ENCODE measurements at places on chromosomes 6 and 20.
A peak's percentile ranks its signal among the peaks of the same experiment; 100 is the strongest.

GRCh38 chr20:22768266-22769178, 184.2 kb upstream of the FOXA2 start:
- DNase-seq, result no peak

DNA sequence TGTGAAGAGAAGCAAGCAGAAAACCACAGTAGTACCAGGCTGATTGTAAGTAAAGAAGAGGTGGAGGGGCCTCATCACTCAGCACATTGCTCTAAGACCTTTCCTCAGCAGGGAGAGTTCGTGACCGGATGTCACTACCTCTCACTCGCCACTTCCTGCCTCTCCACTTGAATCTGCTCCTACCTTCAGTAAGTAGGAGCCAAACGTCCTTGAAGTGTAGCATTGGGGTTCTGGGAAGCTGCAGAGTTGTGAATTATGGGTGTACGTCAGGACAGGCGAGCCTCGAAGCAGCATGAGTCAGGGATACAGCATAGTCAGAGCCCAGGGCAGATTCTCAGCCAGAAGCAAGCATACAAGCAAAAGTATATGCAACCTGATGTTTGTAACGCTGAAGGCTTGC, 224.9 kb downstream of the PHACTR1 start:
- no peak for DNase-seq

- DNase-seq, result no peak
Measured at GRCh38 chr6:167801263-167801662, 25.4 kb upstream of the AFDN start.

DNA sequence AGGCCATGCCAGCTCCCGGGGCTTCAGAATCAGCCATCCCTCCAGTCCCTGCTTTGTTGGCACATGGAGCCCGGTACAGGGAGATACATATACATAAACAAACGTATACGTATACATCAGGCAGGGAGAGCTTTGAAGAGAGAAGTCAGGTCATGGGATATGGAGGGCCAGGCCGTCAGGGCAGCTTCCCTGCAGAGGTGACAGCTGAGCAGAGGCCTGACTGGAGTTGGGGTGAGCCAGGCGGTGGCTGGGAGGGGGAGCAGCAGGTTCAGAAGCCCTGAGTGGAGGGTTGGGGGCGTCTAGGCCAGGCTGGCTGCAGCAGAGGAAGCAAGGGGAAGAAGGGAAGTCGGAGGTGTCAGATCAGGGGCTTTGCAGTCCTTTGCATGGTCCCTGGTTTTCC, 61.7 kb downstream of the STK35 start:
- DNase-seq, result no peak

DNA sequence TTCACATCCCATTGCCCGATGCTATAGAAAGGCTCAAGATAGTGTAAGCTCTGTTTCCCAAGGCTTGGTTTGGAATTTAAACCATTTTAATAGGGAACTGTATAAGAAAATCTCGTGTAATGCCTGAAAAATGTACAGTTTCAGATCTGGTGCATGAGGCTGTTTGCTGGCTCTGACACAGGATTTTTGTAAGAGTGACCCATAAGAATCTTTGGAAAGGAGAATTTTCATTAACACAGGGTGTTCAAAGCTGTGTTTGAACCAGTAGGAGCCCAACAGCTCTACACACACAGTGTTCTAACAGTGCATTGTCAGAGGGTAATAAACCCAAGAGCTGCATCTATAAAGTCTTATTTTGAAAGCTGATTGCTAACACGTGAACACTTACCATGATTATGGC, 293.5 kb downstream of the PRL start:
- no peak for DNase-seq

DNA sequence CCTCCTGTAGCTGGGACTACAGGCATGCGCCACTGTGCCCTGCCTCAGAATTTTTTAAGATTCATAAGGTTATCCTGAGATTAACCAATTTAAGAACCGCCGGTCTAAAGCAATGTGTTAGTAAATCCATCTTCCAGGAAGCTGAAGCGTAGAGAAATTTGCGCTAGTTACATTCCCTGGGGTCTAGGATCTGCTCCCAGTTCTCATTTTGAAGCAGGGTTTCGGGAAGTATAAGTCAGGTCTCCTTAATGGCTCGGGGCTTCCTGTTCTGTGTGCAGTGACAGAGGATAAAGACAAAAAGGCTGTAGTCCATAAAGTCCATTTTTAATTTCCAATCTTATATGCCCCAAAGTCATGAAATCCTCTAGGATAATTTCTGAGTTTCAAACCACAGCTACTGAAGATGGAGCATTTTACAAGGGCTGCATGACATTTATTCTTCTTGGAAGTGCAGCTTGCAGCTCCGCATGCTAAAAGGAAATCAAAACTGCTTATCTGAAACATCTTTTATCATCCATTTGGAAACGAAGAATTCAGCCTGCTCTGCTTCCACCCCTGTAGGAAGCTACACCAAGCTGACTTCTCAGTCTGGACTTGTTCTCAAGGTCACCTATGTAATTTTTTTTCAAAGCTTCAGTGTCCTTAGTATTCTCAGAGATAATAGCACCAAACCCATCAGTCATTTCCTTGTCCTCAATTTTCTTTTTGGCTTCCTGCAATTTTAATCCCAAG, 326.1 kb downstream of the PRL start:
- no peak for DNase-seq

- peak; percentile 97 for DNase-seq
Measured at GRCh38 chr6:64000818-64001491, 365.4 kb downstream of the PHF3 start.

DNA sequence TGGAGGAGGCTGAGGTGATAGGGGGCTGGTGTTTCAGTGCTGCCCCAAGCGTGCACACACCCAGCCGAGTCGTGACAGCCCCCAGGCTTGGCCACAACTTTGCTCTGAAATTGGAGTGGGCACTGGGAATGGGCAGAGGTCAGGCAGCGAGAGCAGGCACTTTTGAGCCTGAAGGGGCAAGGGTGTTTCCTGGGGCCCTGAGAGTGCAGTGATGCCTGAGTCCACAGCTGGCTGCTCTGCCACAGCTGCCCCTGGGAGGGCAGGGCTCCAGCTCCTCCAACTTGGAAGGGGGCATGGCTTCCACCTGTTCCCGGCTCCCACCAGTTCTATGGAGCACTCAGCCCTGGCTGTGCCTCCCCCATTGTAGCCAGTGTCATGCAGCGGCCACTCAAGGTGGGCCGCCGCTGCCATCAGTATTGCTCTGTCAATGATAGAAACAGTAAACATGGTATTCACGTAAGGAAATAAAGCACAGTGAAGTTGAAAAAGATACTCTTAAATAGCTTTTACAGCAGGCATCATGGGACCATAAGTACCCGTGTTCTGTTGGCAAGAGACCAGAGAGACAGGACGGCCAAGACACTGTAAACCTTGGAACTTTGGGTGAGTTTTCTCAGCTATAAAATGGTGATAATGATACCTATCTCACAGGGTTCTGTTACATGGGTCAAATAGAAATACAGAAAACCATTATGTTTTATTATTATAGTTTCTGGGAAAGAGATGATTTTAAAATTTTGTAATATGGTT, 108.9 kb downstream of the THEMIS start:
- no peak for DNase-seq

DNA sequence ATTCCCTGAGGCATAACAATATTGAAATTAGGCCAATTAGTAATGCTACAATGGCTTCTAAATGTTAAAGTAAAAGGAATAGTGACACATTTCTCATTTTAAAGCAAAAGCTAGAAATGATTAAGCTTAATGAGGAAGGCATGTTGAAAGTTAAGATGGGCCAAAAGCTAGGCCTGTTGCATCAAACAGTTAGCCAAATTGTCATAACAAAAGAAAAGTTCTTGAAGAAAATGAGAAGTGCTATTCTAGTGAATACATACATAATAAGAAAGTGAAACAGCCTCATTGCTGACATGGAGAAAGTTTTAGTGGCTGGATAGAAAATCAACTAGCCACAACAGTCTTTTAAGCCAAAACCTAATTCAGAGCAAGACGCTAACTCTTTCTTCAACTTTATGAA, 12.9 kb downstream of the OR2A4 start:
- DNase-seq, result no peak

GRCh38 chr6:140079328-140079727, 704.9 kb upstream of the CITED2 start:
- DNase-seq, result no peak

- no peak for DNase-seq
Measured at GRCh38 chr6:32689531-32690501, 23.4 kb upstream of the HLA-DQB1 start.

DNA sequence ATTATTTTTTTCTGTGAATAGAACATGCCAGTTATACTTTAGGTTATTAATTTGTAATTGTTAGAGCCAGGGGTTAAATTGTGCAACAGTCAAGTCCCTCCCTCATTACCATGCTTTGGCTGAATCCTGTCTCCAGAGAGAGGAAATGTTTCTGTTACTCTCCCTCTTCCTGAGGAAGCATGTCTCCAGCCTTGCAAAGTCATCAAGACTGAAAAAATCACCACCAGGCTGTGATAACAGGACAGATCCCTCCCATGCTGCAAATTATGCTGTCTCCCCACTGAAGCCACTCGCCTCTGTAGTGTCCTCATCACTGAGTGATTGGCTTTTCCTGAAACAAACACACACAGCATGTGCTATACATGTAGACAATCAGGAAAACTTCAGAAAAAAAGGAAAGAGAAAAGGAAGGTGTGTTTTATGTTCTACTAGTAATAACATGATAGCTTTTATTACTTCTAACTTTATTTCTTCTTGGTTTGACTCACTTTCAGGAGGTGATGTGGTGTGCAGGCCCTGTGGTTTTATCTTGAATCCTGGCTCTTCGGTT, 290.0 kb upstream of the JAG1 start:
- no peak for DNase-seq

GRCh38 chr6:109867970-109868358, 110.1 kb upstream of the GPR6 start:
- no peak for DNase-seq

GRCh38 chr20:13318871-13319521, 97.9 kb downstream of the ISM1 start:
- DNase-seq, result no peak

DNA sequence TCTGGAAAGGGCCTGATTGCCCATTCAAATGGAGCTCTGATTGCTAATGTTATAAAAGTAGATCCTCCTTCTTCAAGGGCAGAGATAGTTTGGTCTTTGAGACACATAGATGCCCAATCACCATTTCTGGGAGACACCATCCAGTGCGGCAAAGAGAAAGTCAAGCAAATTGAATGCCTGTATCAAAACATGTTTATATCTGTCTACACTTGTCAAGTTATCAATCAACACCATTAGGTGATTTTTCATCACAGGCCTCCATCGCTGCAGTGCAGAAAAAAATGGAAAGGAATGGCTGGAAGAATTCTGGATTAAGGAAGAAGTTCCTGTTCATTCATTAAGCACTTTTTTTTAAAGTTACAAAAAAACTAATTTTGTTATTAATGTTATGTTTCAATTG, 54.8 kb upstream of the ZFP64 start:
- DNase-seq, result no peak

- DNase-seq, result no peak
Measured at GRCh38 chr20:16501301-16501700, 71.9 kb downstream of the KIF16B start.

DNA sequence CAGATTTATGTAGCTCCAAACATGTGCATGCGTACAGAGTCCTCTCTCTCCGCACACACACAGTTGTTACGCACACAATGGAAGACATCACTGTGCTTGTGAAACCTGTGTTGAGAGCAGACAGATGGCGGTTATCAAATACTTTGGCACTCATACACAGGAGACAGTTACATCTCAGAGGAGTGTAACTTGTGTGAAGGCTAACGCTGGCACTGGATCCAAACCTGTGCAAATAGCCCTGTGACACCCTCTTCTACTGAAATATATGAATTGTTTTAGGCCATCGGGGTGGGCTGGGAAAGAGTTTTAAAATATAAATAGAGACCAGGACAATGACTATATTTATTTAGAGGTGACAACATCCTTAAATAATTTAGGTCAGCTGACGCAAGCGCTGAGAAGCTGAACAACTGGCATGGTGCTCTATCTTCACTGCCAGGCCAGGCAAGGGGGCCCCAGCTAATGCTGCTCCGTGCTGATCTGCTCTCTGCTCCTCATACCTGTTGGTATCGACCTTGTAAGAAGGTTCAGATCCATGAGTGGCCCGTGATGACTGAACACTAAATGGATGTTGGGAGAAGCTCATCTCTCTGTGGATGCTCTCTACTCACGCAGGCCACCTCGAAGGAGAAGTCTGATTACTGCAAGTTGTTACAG, 69.4 kb downstream of the FOXC1 start:
- peak; percentile 80 for DNase-seq

DNA sequence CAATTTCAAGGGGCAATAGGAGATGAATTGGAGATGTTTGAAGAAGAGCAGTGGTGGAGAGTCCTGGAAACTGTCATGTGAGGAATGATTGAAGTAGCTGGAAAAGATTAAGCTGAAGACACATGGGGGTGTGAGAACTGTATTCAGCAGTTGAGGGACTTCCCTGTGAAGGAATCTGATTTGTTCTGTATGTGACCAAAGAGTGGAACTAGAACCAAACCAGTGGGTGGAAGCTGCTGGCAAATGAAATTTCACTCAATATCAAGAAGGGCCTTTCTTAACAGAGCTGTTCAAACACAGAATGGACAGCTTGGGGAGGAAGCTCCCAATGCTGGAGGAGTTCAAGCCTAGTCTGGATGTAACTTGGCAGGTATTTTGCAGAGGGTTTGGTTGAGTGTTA, 21.3 kb downstream of the SEC23B start:
- no peak for DNase-seq

DNA sequence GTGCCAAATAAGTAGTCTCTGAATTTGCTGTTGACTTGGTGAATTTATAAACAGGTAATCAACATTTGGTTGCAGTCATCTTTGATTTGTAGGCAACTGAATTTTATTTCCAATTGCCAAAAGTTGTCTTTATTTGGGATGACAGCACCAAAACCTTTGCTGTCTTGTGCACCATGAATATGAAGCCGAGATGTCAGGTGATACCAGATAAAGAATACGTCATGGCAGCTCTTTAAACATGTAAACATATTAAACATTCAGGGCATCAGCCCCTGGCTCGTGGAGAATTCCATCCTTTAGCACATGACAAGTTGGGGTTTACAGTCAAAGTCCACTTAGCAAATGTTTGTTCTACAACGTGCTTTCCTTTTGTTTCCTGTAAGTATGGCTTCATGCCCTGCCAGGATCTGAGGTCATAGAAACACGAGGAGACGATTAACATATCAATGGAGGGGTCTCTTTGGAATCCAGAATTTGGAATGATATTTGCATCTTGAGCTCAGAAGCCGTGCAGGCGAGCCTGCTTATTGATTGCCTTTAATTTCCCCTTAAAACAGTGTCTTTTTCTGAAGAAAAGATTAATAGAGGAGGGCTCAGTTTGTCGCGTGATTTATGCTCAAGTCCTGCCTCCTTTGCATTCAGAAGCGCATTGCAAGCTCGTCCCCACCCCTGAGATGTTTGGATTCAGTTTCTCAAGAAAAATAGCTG, 170.2 kb upstream of the ZNF217 start:
- no peak for DNase-seq

GRCh38 chr20:57756213-57756612, 46.4 kb upstream of the PMEPA1 start:
- DNase-seq, result no peak

- DNase-seq, result no peak
Measured at GRCh38 chr6:10413262-10413849, 1.5 kb downstream of the TFAP2A start.

DNA sequence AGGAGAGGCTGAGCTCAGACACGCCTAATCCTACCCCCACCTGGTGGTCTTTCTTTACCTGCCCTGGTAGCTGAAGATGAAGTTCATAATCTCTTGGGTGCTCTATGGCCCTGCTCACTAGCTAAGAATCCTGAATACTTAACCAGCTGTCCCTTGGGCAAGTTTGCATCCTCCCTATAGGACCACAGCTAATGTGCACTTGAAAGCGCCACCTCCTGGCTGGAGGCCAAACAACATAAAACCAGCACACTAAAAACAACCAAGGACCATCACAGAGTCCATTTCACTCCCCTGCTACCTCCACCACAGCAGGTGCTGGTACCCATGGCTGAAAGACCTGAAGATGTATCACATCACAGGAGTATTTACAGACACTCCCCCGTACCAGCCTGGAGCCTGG, 155.5 kb upstream of the SLC24A3 start:
- no peak for DNase-seq
